ENCODE measurements at places on chromosomes 5 and 9.

GRCh38 chr9:34446468-34446891 lies 11.9 kb downstream of the FAM219A start:
- DNase-seq, result no peak

- DNase-seq, result no peak
Observed at GRCh38 chr5:5700549-5700948, 278.1 kb downstream of the ICE1 start.

DNA sequence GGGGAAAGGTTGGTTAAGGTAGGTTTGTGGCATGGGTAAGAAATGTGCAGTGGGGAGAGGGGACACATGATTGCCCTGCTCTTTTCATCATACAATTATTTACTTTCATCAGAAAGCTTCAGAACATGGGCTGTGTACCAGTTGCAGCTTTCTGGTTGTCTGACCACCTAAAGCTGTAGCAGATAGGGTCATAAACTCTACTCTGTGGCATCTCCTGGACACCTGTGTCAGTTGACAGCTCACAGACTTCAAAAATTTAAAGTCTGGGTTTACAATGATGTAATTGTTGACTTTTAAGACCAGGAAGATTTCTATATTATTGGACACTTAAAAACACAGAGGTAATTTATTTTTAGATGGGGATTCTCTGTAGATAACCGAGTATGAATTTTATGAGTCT lies 222.7 kb upstream of the PRR16 start:
- no peak for DNase-seq

DNA sequence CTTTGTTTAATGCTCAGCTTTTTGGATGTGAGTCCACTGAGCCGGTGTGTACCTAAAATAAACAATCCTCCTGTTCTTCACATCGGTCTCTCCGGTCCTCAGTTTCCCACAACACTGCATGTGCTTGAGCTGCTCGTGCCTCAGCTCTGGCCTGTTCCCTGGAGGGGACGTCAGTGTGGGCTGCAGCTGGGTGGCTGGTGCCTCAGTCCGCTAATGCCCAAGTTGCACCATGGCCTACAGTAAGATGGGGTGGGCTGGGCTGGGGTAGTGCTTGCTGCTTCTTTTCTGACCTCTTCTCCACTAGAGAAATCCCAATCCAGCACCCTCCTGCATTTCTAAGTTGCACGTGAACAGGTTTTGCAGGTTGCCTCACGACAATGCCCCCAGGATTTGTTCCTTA lies 595 bp upstream of the BTNL9 start:
- no peak for DNase-seq

DNA sequence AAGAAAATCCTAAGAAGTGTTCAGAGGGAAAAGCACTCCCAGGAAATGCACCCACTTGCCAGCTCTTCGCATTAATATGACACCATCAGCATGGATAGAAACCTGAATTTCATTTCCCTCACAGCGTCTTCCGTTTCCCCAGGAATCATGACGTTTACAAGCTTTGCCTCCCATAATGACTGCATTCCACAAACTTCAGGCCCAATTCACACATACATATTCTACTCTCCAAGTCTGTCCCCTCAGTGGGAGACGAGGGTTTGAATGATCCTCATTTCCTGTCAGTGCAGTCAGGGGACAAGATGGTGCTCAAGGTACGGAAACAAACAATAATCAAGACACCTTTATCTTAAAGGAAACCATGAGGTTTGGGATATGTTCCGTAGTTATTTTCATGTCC lies 44.9 kb upstream of the MAN2A1 start:
- DNase-seq, result no peak

DNA sequence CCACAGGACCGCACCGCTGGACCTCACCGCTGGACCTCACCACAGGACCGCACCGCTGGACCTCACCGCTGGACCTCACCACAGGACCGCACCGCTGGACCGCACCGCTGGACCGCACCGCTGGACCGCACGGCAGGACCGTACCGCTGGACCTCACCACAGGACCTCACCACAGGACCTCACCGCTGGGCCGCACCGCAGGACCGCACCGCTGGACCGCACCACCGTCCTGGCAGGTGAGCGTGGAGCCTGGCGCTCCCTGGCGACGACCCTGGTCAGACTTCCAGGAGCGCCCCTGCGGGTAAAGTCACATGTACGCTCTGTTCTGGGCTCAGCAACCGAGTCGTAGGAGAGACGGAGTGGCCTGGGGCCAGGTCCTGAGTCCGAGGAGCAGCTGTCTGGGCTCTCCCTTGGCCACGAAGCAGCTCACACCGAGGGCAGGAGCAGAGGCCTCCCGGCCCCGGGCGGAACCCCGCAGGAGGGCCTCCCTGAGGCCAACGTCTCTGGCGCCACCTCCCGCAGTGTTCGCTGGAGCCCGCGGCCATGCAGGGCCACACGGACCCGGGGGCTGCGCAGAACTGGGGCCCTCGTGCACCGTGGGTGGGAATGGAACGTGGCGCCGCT lies 30.5 kb downstream of the MRPL36 start:
- DNase-seq, result no peak

DNA sequence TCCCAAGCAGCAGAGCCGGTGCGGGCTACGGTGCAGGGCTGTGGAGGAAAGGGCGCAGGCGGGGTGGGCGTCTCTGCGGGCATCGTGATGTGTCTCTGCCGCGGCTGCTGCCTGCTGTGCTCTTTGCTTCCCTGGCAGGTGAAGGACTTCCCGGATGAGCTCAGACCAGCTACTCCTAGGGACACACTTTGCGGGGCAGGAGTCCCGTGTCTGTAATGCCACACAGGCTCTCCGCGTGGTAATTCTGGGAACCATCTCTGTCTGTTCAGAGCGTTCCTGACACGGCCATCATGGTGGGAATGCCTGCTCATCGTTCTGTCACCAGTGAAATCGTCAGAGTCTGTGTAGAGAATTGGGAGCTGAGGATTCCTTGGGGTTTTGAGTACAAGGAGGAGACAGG lies 235.5 kb downstream of the FANCC start:
- no peak for DNase-seq

GRCh38 chr5:116546033-116546742 lies 28.4 kb downstream of the SEMA6A start:
- no peak for DNase-seq

- DNase-seq, result no peak
Observed at GRCh38 chr5:96026406-96027041, 64.9 kb upstream of the ELL2 start.

DNA sequence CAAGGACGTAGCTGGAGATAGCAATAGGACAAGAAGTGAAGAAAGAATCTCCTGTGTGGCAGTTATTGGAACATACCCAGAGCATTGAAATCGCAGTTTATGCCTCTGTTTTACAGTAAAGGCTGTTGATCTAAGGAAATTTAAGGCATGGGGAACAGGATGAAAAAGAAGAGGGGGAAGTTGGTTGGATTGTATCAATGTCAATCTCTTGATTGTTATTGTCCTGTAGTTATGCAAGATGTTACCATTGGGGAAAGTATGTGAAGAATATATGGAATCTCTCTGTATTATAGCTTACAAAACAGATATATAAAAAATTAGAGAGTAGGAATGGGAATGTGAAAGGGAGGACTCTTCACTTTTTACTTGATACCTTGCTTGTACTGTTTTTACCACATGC lies 195.6 kb upstream of the NREP start:
- no peak for DNase-seq

DNA sequence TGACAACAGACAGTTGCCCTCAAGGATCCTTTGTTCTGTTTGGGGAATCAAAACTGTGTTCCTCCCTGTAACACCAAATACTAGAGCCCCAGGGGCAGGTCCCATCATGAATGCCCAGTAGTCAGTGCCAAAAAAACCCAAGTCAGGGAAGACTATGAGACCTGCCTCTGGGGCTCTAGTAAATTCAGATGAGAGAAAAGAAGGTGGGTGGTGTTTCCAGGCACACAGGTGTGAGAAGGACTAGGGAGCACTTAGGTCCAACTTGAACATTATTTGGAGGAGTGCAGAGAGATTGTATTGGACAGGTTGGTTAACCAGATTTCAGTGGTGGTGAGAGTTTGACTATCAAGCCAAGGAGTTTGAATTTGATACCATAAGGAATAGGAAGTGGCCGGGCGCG lies 52.0 kb downstream of the SLC22A5 start:
- no peak for DNase-seq

DNA sequence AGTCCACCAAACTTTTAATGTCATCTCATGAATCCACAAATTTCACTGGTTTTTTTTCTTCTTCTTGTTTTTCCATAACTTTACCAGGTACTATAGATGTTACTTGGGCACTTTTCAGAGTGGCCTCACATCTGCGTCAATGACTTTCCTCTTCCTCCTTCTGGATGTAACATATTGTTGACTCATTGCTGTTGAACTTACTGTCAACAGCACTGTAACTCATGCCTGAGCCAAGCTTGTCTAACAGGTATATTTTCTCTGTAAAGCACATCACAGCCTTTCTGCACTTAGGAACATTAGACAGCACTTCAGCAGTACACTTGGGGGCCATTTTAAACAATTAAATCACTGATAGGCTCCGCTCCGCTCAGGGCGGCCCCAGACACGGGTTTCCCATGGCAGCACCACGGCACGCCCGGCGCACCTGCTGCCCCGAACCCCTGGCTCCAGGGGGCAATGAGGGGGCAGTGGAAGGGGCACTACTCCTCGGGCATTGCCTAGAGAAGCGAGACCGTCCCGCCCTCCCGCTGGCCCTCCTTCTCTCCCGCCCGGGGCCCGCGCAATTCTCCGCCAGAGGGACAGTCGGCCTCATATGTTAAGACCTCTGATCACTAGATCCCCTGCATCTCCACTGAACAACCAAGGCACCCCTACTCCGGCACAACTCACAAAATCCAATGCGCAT lies 41.9 kb upstream of the SPATA31C2 start:
- DNase-seq, result no peak

- no peak for DNase-seq
Observed at GRCh38 chr5:122723606-122724352, 51.1 kb upstream of the SNX2 start.

DNA sequence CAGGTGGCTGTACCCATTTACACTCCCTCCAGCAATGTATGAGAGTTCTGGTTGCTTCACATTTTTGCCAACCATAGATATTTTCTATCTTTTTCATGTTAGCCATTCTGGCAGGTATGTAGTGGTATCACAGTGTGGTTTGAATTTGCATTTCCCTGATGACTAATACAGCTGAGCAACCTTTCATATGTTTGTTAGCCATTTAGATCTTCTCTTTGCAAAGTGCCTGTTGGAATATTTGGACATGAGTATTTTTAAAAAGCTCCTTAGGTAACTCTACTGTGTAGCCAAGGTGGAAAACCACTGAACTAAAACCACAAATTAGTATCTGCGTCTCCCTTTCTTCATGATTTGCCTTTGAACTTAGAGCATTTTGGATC lies 31.9 kb downstream of the IRF1 start:
- no peak for DNase-seq

GRCh38 chr5:89230178-89230577 lies 347.2 kb upstream of the MEF2C start:
- no peak for DNase-seq

- DNase-seq, result no peak
Observed at GRCh38 chr9:89801742-89802670, 197.2 kb downstream of the GADD45G start.

DNA sequence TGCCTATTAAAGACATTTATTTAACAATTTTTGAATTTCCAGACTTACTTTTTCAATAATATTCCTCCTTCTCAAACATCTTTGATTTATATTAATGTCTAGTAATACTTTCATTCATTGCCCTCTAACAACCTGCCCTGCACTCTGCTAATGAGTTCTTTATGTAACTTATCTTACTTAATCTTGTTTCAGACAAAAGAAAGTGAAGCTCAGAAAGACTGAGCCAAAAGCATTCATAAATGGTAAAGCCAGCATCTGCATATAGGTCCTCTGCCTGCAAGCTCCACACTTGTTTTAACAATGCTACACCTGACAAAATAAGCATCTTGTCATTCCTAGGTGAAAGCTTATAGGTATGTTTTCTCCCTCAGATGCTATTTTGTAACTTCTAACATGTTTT lies 2.4 kb upstream of the TNPO1 start:
- DNase-seq, result no peak

DNA sequence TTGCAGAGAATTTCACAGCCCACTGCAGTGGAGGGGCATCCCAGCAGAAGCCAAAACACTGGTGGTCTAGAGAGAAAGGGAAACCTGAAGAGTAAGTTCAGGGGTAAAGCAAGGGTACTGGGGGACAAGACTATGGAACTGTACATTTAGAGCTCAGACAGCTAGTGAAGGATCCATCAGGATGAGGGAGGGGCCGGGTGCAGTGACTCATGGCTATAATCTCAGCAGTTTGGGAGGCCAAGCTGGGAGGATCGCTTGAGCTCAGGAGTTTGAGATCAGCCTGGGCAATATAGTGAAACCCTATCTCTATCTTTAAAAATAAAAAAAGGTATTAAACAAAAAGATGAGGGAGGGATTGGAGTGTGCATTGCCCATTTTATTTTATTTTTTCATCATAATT lies 7.8 kb upstream of the ANKH start:
- DNase-seq, result no peak

GRCh38 chr5:111225926-111226325 lies 1.7 kb downstream of the CAMK4 start:
- DNase-seq, result no peak

- DNase-seq, result no peak
Observed at GRCh38 chr9:97640325-97640724, 6.7 kb downstream of the NCBP1 start.

DNA sequence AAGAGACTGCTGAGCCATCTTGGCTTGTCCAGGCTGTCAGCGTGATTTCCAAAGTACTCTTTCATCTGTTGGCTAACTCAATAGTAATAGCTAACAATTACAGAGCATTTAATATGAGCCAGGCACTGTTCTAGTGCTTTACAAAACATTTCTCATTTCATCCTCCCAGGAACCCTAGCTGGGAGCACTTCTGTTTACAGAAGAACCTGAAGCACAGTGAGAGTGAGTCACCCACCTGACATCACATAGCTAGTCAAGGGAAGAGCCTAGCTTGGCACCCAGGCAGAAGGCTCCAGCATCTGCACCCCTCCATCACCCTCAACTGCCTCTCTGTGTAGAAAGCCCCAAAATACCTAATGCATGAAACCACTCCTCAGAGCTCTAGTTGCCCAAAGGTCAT lies 57.5 kb upstream of the IQGAP2 start:
- no peak for DNase-seq

GRCh38 chr5:57626703-57627102 lies 144.1 kb upstream of the ACTBL2 start:
- no peak for DNase-seq

DNA sequence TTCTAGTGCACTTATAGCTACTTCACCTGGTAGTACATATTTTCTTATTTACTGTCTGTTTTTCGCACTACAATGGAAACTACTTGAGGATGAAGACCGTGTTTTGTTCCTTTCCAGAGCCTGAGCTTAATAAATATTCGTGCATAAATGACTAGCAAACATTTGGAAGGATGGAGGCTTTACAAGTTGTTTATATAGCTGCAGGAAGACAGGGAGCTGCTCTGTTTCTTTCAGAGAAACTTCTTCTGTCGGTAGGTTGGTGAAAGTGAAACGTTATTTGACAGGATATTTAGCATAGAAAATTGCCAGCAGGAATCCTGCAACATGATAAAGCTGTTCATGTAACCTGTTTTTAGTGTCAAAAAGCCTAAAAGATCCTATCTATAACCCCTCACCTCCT lies 210.6 kb downstream of the PCSK5 start:
- no peak for DNase-seq

GRCh38 chr9:125346080-125346732 lies 84.6 kb downstream of the GAPVD1 start:
- no peak for DNase-seq

Data from nucleus accumbens (tissue), 56 donors.